ENCODE measurements at places on chromosomes 7 and 10. TPM values are rescaled to one million over a fixed set of nuclear protein-coding genes. Genes with fewer than 3 reads are reported as not detected.
A peak's percentile ranks its signal among the peaks of the same experiment; 100 is the strongest.

Gene SPRN
- total RNA-seq = not detected

Gene SKIDA1
- total RNA-seq = not detected

Gene PAX2
- total RNA-seq = not detected

Gene NPSR1
- total RNA-seq = not detected

DNA sequence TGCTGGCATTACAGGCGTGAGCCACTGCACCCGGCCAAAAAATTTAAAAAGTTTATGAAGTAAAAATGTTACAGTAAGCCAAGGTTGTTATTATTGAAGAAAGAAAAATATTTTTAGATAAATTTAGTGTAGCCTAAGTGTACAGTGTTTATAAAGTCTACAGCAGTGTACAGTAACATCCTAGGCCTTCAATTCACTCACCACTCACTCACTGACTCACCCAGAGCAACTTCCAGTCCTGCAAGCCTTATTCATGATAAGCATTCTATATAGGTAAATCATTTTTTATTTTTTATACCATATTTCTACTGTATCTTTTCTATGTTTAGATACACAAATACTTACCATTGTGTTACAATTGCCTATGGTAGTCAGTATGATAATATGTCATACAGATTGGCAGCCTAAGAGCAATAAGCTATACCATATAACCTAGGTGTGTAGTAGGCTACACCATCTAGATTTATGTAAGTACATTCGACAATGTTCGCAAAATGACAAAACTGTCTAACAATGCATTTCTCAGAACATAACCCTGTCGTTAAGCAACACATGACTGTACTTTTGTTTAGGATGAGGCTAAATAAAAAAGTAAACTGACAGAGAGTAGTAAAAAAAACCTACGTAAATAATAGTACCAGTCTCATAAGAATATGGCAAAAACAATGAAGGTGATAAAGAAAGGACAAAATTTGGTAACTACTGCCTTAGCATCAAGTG is 77.8 kb upstream of the FAM133B start:
- H3K4me1 ChIP-seq = peaks cover 25% of the 10 kb centered on the region
- H3K27ac ChIP-seq = no peak overlapping the region
- no peak overlapping the region for H3K4me3 ChIP-seq
- no peaks in the 10 kb centered on the region for H3K27me3 ChIP-seq
- DNase-seq = no peak

GRCh38 chr7:78149787-78150186 is 351.2 kb downstream of the PHTF2 start:
- DNase-seq = no peak
- H3K4me3 ChIP-seq = no peak overlapping the region
- no peak overlapping the region for H3K27ac ChIP-seq
- H3K27me3 ChIP-seq = no peaks in the 10 kb centered on the region
- no peaks in the 10 kb centered on the region for H3K36me3 ChIP-seq

DNA sequence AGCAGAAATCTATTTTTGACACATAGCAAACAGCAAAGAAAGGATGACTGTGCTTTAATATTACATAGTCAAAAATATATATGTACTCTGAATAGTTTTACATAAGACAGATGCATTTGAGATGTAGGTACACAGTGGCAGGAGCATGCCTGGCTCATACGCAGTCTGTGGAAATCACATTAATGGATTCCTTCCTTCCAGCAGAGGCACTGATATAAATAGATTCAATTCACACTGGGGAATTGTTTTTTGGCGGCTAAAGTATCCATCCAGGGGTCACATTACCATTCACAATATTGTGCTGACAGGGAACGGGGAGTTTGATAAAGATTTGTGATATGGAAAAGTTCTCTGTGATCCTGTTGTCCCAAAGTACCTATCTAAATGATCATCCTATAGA is 72.5 kb upstream of the AGR3 start:
- no peak overlapping the region for H3K4me3 ChIP-seq
- no peak for DNase-seq
- no peaks in the 10 kb centered on the region for H3K4me1 ChIP-seq
- H3K36me3 ChIP-seq = no peaks in the 10 kb centered on the region
- H3K27ac ChIP-seq = no peak overlapping the region

DNA sequence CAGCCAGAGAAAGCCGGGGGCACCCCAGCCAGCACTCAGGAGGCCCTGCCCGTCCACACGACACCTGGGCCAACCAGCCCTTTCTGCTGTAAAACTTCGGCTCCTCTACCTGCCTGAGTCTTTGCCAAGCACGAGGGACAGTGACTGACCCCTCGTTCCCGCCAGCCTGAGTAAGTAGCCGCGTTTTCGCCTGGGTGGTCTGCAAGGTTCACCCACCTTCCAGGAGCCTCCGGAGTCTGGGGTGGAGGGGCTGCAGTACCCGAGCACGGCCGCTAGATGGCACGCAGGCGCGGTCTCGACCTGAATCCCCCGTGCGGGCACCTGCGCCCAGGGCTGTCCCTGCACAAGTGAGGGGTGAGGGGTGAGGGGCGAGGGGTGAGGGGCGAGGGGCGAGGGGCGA is 192.7 kb downstream of the PTPRN2 start:
- H3K36me3 ChIP-seq = no peaks in the 10 kb centered on the region
- no peaks in the 10 kb centered on the region for H3K4me1 ChIP-seq
- H3K27me3 ChIP-seq = no peaks in the 10 kb centered on the region
- H3K27ac ChIP-seq = no peak overlapping the region

DNA sequence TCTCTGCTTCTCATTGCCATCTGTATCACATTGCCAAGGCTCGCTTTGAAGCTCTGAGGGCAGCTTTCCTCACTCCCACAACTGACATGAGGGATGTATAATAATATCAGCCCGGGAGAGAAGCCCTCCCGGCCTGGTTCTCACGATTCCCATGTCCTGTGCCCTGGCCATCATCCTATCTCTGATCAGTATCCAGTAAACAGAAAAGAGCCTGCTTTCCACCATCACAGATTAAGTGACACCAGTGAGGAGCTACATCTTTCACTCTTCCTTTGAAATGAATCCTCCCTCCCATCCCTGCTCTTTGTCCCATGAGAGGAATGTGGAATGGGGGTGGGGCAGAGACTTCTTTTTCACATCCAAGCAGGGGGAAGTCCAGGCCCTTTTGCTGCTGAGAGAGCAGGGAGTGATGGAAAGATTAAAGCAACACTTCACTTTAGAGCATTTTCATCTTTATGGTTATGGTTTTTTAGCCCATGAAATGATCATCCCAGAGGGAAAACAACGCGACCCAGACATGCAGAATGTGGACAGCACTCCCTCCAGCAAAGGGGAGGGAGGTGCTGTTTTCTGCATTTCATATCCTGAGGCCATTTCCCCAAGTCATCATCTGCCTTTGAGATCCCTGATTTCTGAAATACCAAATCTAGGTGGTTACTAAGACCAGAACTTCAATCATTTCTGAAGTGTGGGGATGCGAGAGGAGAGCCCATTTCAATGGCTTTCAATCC is 84.6 kb upstream of the LYZL1 start:
- DNase-seq = no peak
- H3K4me1 ChIP-seq = no peaks in the 10 kb centered on the region
- no peak overlapping the region for H3K27ac ChIP-seq
- no peaks in the 10 kb centered on the region for H3K36me3 ChIP-seq
- H3K4me3 ChIP-seq = no peak overlapping the region
- H3K27me3 ChIP-seq = no peaks in the 10 kb centered on the region

DNA sequence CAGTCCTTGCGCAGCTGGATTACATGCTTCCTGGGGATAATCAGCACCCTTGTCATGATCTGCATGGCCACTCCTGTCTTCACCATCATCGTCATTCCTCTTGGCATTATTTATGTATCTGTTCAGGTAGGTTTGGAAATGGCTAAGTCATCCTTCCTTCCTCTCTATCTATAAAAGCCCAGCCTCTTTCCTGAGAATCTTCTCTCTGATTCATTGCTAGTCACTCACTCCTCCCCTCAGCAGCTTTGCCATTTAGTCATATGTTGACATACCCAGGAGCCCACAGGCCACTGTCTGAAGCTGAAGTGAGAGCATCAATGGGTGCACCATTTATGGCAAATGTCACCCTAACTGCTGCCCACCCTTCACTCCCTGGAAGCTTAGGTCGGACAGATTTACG is 52.0 kb downstream of the ABCC2 start:
- no peak overlapping the region for H3K27ac ChIP-seq
- H3K27me3 ChIP-seq = no peaks in the 10 kb centered on the region
- H3K4me3 ChIP-seq = no peak overlapping the region
- no peaks in the 10 kb centered on the region for H3K36me3 ChIP-seq

DNA sequence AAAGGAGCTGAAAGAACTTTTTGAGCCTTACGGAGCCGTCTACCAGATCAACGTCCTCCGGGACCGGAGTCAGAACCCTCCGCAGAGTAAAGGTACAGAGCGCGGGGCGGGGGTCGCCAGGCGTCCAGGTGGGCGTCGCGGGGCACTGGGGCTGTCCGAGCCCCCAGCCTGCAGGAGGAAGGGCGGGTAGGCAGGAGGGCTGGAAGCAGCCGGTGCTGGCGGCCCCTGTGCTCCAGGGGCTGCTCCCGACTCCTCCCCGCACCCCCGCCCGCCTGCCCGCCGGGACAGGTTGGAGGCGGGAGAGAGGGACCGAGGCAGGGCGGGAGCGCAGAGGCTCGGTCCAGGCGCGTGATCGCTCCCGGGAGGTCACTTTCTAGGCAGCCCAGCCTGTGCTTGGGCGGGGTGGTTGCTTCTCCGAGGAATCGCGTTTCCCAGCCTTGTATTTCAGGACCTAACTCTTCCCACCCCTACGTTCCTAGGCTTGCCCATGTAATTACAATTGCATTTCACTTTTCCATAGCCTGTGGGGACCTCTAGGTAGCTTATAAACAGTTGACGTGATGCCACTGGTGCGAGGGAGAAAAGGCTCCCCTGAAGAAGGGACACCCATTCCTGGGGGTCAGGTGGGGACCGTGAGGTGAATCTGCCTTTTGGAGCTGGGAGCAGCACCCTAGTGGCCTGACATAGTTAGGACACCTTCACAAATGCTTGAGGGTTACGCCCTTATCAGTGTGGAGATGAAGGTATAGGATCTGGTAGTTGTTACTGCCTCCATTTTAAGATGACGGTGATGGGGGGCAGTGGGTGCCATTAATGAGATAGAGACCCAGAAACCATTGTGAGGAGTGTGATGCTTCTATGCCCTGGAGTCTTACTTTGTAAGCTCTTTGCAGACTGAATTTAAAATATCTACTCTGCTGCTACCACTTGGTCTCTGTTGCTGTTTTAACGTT is 148.2 kb downstream of the CELF2 start:
- peak; percentile 90 for DNase-seq
- peak overlapping the region; percentile 86 for H3K27ac ChIP-seq
- H3K36me3 ChIP-seq = peaks cover 5% of the 10 kb centered on the region
- peaks cover 54% of the 10 kb centered on the region for H3K4me1 ChIP-seq
- H3K4me3 ChIP-seq = peak overlapping the region; percentile 93

GRCh38 chr10:43265799-43266721 is 805 bp downstream of the RASGEF1A start:
- H3K4me3 ChIP-seq = peak overlapping the region; percentile 24
- no peaks in the 10 kb centered on the region for H3K36me3 ChIP-seq
- peak; percentile 64 for DNase-seq
- no peak overlapping the region for H3K27ac ChIP-seq
- peaks cover 10% of the 10 kb centered on the region for H3K4me1 ChIP-seq
- peaks cover 23% of the 10 kb centered on the region for H3K27me3 ChIP-seq

GRCh38 chr10:95445837-95446486 is 115.2 kb downstream of the SORBS1 start:
- peak; percentile 61 for DNase-seq
- H3K27me3 ChIP-seq = peaks cover 4% of the 10 kb centered on the region
- H3K36me3 ChIP-seq = no peaks in the 10 kb centered on the region
- no peak overlapping the region for H3K27ac ChIP-seq
- no peak overlapping the region for H3K4me3 ChIP-seq

DNA sequence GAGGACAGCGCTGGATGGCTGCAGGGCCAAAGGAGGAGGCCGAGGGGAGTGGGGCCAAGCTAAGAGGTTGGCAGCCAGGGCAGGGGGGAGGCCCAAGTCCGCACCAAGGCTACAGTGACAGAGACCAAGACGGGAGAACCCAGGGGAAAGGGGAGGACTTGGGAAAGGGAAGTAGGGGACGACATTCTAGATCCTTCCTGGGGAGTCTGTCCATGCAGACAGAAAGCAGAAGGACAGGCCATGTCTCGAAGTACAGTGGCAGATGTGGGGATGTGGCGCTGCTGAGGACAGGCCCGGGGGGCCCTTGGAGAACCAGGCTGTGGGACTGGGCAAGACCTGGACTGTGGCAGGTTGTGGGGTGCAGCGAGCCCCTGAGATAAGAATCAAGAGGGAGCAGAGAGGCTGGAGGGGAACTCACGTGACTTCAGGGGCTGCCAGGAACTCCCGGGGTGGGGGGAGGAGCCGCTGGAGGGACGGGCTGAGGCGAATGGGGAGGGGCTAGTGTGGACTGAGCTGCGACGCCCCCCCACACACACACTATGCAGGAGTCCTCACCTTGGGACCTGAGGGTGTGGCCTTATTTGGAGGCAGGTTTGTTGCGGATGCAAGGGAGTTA is 68.5 kb upstream of the TNRC18 start:
- peaks cover 4% of the 10 kb centered on the region for H3K36me3 ChIP-seq
- no peak for DNase-seq
- no peaks in the 10 kb centered on the region for H3K27me3 ChIP-seq
- no peak overlapping the region for H3K27ac ChIP-seq
- H3K4me1 ChIP-seq = peaks cover 26% of the 10 kb centered on the region

- H3K27ac ChIP-seq = no peak overlapping the region
- DNase-seq = no peak
- no peaks in the 10 kb centered on the region for H3K36me3 ChIP-seq
- H3K4me1 ChIP-seq = no peaks in the 10 kb centered on the region
- H3K27me3 ChIP-seq = no peaks in the 10 kb centered on the region
These were observed 154.3 kb upstream of the LAMB4 start for GRCh38 chr7:108284349-108285002.

DNA sequence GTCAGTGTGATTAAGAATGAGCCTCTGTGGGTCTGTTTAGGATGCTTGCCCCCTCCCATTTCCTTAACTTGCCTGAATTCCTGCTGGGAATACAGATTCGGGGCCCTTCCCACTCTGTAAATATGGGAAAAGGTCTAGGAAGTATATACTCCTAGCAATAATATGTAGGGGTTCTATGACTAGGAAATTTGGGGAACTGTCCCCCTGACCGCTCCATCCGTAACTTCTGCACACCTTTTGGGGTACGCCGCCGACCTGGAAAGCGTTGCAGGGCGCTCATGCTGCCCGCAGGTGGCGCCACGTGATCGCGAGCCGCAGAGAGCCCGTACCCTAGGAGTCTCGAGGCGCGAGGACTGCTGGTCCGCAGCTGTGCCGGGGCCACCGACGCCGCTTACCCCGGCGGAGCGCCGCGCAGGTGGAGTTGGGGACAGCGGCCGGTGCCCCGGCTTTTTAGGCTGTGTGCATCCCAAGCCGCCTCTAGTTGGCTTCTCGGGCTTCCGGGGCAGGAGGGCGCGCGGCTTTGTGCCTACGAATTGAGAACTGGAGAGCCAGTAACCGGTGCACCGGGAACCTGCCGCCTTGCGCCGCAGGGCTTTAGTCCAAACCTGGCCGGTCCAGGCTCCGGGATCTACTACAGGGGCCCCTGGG is 656 bp upstream of the CNNM2 start:
- peaks cover 27% of the 10 kb centered on the region for H3K4me1 ChIP-seq
- peak overlapping the region; percentile 71 for H3K27ac ChIP-seq
- DNase-seq = peak; percentile 82

Data from natural killer cell (primary cell).